ENCODE measurements at places on chromosomes 3 and 15.

- DNase-seq: no peak
Measured at GRCh38 chr3:174202116-174202515, 657.0 kb upstream of the NAALADL2 start.

DNA sequence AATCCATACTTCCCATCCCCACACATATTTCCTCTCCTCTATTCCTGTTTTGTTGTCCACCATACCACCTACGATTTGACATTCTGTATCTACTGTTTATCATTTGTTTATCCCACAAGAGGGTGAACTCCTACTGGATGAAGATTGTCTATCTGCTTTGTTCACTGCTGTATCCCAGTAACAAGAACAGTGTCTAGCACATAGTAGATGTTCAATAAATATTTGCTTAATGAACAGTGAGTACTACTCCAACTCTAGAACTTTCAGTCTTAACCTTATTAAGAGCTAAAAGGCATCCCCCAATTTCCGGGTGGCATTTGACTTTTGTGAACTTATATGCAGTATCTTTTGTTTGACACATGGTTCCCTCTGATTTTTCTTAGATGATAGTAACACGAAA, 1.3 kb downstream of the PYGO1 start:
- DNase-seq: no peak

- no peak for DNase-seq
Measured at GRCh38 chr3:67241084-67241483, 243.0 kb downstream of the KBTBD8 start.

GRCh38 chr15:42591238-42591934, 16.0 kb downstream of the STARD9 start:
- DNase-seq: no peak

- peak; percentile 78 for DNase-seq
Measured at GRCh38 chr3:64190517-64191515, 34.5 kb downstream of the PRICKLE2 start.

DNA sequence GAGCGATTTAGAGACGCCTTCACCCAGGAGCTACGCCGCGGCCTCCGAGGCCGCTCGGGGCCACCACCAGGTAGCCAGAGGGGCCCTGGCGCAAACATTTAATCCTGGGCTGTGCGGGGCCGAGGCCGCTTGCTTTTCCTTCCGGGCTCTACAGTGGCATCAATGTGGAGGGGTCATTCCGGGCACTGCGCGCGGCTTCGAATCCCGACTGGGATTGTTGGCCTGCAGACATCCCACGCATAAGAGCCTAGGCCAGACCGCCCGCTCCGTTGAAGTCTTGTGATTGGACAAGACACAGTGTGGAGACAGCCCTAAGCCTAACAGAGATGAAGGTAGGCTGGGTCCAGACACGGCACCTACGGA, 568 bp upstream of the NCBP2 start:
- DNase-seq: no peak

- no peak for DNase-seq
Measured at GRCh38 chr3:127547761-127548605, 42.5 kb downstream of the TPRA1 start.

- DNase-seq: no peak
Measured at GRCh38 chr3:184255291-184256039, 5.9 kb downstream of the CAMK2N2 start.

DNA sequence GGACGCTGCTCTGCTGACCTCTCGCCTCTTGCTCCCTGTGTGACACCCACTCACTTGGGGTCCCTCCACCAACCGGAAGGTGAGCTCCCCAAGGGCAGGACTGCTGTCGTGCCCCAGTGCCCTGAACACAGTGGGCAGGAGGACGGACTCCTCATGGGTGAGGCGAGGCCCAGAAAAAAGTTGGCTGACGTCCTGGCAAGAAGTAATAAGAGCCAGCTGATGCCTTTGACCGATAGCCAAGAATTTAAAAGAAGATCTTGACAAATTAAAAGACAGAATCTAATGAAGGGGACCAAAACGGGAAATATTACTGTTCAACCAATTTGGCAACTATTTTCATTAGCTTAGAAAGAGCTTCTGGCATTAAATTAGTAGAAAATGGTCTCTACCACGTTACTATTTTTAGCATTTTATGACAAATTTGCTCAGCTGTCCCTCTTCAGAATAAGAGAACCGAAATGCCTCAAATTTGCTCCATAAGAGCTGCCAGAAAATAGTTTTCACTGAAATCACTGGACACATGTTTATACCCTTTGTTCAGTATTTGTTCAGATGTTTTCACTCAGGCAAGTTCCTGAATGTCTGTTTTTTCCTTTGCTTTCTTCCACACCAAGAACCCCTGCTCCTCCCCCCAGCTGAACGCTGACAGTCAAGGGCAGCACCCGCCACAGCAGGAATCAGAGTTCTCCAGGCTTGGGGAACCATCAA, 60.5 kb downstream of the XXYLT1 start:
- peak; percentile 89 for DNase-seq

GRCh38 chr3:18307529-18307928, 117.6 kb downstream of the SATB1 start:
- DNase-seq: no peak

DNA sequence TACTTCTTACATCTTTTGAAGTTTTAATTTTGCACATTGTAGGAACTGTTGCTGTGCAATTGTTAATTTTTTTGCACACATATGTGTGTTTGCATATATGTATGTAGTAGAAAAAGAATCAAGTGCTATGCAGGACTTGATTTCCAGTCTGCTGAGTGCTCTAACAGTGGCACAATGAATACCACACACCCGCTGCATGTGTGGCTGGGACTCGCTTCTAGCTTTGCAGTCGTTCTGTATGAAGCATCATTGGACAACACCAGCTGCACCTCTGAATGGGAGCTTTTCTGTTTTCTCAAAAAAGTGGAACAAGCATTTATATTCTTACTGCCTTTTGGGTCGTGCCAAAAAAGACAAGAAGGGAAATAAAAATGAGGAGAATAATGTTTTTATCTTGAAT, 564.7 kb downstream of the FOXP1 start:
- DNase-seq: no peak

- no peak for DNase-seq
Measured at GRCh38 chr15:25563596-25563995, 124.8 kb upstream of the UBE3A start.

DNA sequence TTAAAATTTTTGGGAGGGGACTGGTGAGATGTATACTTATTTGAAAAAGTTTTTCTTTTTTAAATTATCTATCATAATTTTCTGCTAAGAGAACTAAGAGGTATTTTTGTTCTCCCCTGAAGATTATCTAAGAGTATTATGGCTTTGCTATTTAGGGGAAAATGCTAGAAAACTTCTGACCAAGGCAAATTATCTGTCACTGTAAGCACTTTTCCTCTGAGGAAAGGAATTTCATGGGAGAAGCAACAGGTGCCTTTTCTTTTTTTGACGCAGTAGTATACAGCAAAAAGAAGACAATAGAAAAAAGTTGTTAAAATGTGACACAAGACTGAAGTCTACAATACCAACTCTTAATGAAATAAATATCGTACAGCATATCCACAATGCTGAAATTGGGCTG, 201.6 kb upstream of the NANOGP8 start:
- DNase-seq: no peak
